ENCODE measurements at places on chromosomes 6 and 20. TPM values are rescaled to one million over a fixed set of nuclear protein-coding genes. Genes with fewer than 3 reads are reported as not detected.

DNA sequence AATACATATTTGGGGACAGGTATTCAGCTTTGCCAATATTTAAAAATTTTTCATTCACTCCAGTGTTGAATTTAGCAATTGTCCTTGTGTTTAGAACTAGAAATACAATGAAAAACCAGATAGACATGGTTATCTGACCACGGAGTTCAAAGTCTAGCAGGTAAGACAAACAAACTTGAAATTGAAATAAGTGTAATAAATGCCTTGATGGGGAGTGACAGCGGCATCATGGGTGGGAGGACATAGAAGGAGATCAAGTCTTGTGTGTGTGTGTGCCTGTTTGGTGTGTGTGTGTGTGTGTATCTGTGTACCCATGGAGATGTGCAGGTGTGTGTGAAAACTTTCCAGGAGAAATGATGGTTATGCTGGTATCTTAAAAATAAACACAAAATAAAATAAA, 750.0 kb upstream of the CITED2 start:
- DNase-seq, result no peak

DNA sequence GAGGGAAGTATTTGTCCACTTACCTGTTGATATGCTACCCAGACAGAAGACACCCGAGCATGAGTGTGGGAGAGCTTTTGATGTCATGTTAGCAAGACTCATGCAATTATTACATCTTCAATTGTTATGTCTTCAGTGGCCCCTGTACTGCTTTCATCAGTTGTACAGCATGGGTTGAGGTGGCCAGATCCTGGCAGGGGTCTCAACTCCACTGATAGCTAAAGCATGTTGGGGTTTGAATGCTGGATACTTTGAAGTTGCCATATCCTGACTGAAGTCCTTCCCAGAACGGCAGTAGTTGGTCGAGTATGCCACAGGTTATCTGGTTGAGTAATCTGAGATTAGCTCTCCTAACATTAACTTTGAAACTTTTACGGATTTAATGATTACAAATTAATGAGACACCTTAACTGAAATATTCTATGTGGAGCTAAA, 46.7 kb downstream of the LRRN4 start:
- DNase-seq, result no peak

Gene NTSR1
- not detected for total RNA-seq

GRCh38 chr6:44085219-44085618, 42.0 kb downstream of the MRPL14 start:
- no peak for DNase-seq

DNA sequence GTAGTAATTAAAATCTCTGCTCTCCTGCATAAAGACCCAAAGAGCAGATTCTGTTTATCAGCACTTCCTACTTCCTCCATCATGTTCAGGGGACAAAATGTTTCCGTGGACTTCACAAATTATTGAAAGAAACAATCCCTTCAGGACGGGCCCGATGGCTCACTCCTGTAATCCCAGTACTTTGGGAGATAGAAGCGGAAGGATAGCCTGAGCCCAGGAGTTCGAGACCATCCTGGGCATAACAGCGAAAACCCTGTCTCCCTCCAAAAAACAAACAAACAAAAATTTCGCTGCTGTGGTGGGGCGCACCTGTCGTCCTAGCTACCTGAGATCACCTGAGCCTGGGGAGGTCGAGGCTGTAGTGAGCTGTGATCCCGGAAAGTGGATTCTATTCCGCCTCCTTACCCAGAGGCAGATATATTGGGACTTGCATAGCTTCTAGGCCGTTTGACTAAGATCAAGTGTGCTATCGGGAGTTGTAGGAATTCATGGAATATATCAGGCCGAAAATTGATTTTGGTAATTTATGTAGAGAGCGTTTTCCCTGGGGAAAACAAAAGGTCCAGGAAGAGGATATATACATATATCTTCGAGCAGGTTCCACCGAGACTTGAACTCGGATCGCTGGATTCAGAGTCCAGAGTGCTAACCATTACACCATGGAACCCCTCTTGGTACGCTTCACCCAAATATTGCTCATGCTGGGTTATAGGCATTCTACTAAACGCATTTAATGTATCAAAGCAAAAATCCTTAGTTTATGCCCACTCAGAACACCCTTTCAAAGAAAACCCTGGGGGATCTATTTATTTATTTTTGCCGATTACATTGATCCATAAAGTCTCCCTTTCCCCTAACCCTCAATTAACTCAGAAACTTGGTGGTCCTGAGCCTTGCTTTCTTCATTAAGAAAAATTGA, 74.5 kb upstream of the ZNF184 start:
- peak; percentile 95 for DNase-seq

DNA sequence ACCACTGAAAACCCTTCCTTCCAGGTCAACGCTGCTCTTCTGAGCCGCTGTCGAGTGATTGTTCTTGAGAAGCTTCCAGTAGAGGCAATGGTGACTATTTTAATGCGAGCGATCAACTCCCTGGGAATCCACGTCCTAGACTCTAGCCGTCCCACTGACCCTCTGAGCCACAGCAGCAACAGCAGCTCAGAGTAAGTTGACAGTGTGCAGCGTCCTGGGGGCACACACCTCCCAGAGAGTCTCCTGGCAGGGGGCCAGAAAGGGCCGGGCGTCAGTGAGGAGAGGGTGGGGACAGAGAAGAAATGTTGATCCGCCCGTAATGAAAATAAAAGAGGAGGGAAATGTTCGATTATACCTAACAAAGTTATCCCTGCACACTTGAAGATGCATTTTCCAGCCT, 5.0 kb downstream of the WRNIP1 start:
- DNase-seq, result no peak

Gene LAMA5
- total RNA-seq, result 6.8 TPM

Gene CMTR1
- 32.4 TPM for total RNA-seq

Gene MOG
- total RNA-seq, result not detected

Gene RSPH9
- total RNA-seq, result 1.1 TPM

Gene TTLL9
- total RNA-seq, result not detected

DNA sequence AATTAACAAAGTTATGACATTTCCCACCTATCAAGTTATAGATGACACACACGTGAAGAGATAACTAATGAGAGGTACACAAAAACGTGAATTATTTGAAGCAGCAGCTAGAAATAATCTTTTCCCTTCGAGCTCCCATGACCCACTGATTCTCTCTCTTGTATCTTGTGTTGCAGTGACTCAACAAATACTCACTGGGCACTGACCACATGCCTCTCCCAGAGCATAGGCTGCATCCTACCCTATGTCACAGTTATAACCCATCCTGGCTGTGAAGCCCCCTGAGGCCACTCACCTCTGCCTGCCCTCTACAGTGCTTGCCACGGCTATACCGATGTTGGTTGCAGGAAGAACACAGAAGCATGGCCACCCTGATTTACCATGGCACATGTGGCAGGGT, 91.8 kb downstream of the INSM1 start:
- no peak for DNase-seq

- DNase-seq, result no peak
These were observed 118.2 kb upstream of the PRSS16 start for GRCh38 chr6:27129095-27129815.

- DNase-seq, result no peak
These were observed 69.6 kb downstream of the TMEM242 start for GRCh38 chr6:157253699-157254098.

- peak; percentile 78 for DNase-seq
These were observed 27.2 kb upstream of the POU5F1 start for GRCh38 chr6:31197559-31198305.

GRCh38 chr20:20079102-20079784, 26.9 kb downstream of the CFAP61 start:
- no peak for DNase-seq

DNA sequence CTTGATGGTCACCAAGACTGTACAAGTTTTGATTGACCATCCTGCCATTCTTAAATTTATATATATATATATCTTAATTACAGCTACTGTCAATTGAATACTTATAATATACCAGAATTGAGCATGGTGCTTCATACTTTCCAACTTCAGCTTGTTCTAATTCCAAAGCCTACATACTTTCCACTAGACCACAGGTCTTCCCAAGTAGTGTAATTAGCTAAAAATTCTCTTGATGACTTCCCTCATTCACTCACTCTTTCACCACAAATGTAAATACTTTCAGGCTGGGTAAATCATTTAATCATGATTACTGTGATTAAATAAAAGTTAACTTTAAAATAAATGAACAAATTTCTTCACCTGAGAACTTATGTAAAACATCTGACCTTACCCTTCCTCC, 3.4 kb downstream of the ASF1A start:
- DNase-seq, result no peak

DNA sequence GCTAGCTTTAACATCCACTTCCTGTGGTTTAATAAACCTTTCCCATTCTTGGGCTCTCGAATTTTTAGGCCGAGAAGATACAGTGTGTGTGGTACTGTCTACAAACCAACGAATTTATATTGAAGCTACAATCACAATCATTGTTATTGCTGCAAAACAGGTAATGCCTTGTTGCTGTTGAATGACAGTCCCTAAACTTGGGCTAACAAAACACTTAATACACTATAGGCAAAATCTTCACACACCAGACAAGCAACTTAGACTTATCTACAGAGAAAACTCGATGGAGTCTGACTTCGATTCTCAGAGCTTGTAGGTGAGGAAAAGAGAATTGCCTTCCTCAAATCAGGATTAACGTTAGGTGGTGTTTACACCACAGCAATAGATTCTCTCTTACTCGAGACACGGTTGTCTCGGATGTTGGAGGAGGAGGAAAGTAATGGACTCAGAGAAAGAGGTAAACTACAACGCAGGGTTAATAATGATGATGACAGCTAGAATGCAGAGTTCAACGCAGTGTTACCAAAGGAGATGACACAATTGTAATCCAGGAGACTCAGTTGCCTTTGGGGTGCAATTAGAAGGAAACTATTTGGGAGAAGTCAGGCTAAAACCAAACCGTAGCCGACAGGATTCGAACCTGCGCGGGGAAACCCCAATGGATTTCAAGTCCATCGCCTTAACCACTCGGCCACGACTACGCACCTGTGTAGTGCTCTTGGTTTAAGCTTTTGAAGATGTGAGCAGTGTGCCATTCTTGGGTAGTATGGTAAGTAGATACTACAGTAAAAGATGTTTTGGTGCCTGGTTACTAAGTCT, 32.5 kb upstream of the ZNF184 start:
- peak; percentile 93 for DNase-seq

DNA sequence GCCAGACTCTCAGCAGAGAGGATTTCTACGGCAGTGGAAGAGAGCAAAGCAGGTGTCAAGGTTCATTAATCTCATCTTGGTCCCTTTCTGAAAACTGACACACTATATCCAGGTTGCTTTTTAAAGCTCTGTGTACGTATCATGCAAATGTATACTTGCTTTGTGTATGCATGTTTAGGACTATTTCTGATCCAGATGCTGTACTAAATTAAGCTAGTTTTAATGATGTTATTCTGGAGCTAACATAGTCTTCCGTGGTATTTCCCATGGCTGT, 59.2 kb upstream of the SNX9 start:
- DNase-seq, result no peak

DNA sequence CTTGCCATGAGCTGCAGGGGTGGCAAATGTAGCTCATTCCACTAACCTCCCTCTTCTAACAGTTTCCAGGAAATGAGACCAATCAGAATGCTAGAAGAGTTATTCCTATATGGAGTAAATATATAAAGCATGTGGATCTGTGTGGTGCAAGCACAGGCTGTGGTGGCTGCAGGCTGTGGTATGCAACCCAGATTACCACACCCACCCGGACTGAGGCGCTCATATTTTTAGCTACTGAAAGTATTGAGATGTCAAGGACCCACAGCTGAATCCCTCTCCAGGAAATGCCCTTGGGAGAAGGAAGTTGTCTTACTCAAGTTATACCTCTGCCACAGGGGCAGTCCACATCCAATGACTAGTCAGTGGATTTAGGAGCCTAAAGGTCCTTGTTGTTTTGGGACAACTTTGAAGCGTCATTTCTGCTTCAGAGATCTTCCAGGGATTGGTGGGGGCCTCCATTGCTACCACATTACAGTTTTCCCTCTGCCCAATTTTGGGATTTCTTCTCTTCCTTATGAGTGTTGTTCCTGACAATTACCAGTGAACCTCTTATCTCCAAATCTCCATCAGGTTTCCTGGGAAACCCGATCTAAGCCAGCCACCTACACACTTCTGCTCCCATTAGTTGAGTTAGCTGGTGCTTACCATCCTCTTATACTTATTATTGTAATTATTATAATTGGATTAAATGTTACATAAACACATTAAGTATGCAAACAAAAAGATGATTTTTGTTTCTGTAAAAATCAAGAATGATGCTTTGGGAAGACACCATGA, 12.1 kb upstream of the REPS1 start:
- DNase-seq, result no peak

Gene ESR1
- 0.26 TPM for total RNA-seq

DNA sequence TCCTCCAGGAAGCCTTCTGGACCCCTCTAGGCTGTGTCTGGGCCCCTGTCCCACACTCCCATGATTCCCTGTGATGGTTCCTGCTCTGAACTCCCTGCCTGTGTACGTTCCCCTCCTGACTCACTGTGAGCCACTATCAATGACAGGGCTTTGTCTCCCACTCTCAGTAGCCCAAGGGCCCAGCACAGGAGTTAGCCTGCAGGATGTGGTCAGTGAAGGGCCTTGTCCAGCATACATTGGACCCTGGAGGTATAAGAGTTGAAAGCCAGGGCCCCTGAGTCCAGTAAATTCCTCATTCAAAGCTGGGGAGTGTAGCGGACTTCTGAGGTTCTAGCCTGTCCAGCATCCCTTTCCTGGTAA, 19.0 kb downstream of the ZBP1 start:
- DNase-seq, result peak; percentile 85

- DNase-seq, result no peak
These were observed 79.4 kb upstream of the LRFN2 start for GRCh38 chr6:40666530-40666929.

- DNase-seq, result no peak
These were observed 8.0 kb downstream of the PGM3 start for GRCh38 chr6:83185096-83185495.

DNA sequence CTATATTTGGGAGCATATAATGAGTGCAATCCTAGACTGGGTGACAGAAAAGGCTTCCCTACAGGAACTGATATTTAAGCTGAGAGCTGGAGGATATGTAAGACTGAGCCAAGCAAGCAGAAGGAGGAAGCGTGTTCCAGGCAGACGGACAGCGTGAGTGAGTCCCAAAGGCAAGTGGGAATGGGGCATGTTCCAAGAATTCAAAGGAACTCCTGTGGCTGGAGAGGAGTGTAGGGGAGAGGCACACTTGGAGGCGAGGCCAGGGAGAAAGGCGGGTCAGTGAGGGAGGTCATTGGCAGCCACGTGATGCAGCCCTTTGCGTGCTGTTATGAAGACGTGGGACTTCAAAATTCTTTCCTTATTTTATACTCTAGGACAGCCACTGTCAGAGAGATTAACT, 27.9 kb upstream of the SGK1 start:
- no peak for DNase-seq

Gene RHAG
- not detected for total RNA-seq

Gene PDE7B
- 7.1 TPM for total RNA-seq

DNA sequence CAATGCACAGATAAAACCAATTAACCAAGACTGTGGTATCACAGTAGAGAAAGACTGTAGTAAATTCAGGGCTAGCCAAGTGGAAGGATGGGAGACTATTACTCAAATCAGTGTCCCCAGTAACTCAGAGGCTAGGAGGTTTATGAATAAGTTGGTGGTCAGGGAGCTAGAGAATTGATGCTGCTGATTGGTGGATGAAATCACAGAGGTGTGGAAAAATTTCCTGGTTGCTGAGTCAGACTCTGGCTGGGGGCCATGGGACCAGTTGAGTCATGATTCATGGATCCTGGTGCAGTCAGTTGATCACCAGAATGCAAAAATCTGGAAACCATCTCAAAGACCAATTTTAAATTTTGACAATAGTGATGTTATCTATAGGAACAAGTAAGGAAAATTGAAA, 555.9 kb downstream of the C6orf118 start:
- DNase-seq, result no peak
